ENCODE measurements at places on chromosomes 4 and X.

GRCh38 chr4:164924670-164925238 is 47.8 kb downstream of the APELA start:
- DNase-seq = peak; percentile 56

DNA sequence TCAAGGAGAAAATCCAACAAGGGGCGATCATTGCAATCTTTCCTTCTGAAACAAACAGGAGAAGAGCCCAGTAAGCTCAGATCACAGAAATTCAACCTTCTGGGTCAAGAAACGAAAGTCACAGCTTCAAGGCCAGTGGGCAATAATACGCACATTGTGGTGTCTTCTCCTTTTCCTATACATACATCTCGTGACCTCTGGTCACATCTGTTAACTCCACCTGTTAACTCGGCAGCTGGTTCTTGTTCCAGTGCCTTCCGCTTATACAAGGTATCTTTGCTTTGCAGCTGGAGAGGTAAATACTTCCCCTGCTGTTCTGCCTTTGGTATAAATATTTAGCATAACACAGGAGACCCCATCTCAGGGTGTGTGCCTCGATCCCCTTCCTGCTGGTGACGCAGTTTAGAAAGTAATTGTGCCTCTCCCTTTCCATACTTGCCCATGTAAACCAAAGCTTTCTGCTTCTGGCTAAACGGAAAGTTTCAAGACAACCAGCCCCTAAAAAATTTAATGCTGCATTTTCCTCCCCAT is 45.0 kb downstream of the CCDC149 start:
- no peak for DNase-seq

- peak; percentile 56 for DNase-seq
Observed at GRCh38 chr4:128751354-128751753, 58.1 kb upstream of the JADE1 start.

- no peak for DNase-seq
Observed at GRCh38 chrX:48676893-48677270, 6.7 kb upstream of the WAS start.

- no peak for DNase-seq
Observed at GRCh38 chr4:186326391-186326790, 60.4 kb downstream of the F11 start.

DNA sequence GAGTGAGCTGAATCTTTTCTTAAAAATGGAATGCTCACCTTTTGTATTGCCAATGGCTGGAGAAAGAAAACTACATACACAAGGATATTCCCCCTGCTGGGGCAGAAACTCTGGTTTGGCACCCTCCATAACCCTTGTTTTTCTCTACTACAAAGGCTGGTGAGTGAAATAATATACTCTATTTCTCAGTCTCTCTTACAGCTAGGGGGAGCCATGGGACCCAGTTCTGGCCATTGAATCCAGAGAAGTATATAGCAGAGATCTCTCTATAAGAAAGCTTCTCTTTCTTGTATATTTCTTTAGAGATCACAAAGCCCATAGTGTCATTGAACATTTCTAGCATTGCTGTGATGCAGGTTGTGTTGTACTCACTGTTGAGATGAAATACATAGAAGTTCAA is 49.8 kb downstream of the SMPX start:
- peak; percentile 1 for DNase-seq

GRCh38 chr4:10959586-10959985 is 275.0 kb upstream of the CLNK start:
- no peak for DNase-seq

All from OCI-M1 (cell line).